Hepatocyte (in vitro differentiated cells): ENCODE measurements at places on chromosomes 7 and 10.

- no peak for DNase-seq
Measured at GRCh38 chr10:121069061-121069850, 218.1 kb downstream of the WDR11 start.

- no peak for DNase-seq
Measured at GRCh38 chr7:4486907-4487306, 195.2 kb upstream of the FOXK1 start.

- DNase-seq, result no peak
Measured at GRCh38 chr7:1819259-1819841, 149.3 kb downstream of the ELFN1 start.

DNA sequence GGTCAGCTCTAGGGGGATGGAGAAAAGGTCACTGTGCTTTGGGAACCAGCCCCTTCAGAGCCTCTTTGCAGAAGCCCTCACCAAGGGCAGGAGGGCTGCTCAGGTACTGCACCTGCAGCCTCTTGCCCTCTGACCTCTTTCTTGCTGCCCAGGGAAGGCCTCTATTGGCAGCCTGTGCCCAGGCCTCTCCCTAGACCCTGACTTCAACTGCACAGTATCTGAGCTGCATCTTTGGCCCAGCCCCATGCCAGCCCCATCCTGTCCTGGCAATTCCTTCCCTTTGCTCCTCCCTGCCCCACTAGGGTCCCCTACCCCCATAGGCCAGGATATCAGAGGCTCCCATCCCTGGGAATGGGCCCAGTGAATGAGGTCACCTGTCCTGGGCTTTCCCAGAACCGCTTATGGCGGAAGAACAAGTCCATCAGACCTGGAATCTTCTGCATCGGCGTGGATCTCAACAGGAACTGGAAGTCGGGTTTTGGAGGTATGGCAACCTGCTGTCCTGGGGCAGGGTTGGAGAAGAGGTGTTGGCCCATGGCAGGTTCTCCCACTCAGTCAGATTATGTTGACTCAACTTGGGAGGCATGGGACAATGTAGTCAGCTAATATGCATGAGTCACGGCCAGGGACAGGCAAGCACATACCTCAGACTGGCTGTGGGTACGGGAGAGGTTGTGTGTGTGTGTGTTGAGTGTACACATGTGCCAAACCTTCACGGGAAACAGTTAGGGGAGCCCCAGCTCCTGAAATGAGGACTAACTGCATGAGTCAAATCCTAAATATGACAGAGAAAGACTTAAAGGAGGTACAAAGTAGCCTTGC is 17.1 kb upstream of the CPA1 start:
- peak; percentile 80 for DNase-seq

DNA sequence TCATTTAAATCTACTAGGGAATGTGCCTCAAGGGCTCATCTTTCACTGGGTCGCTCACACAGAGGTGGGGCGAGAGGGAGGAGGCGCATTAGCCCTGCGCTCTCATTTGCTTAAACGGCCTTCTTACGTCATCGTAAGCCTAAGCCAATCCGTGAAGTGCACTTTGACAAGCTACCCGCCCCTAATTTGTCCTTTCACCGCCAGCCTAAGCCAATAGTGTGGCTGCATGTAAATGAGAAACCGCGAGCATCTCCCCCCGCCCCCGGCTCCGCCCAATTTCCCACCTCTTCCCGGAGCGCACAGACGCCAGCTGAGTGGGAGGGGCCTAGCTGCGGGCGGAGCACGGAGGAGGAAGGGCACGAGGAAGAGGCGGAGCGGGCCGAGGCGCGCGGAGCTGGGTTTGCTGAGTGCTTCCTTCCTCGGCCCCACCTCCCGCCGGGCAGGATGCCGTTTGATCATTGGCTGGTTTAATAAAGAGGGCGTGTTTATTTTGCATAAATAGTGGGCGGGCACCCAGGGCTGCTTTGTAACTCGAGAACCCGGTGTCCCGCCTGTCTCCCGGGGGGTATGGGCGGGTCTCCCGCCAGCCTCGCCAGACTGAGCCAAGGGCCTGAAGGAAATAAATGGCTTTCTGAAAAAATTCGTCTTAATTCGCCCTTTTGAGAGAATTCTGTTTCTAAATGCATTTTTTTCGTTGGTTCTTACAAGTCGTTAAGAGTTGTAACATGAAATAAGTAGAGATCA is 289.6 kb upstream of the NFE2L3 start:
- DNase-seq, result peak; percentile 100

DNA sequence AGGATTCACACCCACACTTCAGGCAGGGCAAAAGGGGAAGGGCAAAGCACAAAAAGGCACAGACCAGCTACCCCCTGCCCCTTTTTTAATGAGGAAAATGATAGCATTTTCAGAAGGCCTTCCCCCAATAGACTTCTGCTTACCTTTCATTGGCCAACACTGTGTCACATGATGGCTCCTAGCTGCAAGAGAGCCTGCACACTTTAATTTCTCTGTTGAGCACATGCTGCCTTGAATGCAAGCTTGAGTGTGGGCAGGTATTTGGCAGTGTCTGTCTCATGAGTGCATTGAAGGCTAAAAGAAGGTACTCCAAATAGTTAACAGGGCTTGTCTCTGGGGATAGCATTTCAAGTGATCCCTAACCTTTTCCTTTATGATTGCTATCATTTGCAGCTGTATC is 175.4 kb upstream of the NFE2L3 start:
- no peak for DNase-seq

DNA sequence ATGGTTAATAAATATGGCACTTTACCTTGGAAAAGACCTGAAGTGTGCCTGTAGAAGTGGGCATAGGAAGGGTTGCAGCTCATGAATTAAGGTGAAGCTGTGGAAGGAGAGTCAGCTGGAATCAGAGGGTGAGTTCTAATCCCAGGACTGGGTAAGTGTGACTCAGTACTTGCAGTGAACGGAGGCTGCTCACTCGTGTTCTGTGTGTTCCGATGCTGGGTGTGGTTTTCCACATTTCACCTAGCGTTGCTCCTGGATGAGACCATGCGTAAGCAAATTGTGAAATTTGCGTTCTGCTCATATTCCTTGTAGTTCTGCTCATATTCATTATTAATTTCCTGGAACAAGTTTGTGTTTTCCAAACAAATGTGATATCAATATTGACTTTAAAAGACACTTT is 22.4 kb upstream of the TMEM236 start:
- no peak for DNase-seq

DNA sequence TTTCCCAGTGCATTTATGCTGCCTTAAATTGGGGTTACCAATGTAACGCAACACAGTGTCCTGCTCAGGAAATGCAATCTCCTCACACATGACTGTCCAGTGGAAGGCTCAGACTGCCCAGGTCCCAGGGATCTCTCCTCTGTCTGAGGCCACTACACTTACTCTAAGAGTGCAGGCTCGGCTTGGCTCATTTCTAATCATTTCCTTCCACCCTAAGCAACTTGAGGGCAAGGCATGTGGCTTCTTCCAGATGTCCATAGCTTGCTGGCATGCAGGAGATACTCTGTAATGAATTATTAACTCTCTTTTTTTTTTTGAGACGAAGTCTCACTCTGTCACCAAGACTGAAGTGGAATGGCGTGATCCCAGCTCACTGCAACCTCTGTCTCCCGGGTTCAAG is 23.7 kb downstream of the PLAC9 start:
- DNase-seq, result no peak

GRCh38 chr10:110610308-110610774 is 33.8 kb upstream of the RBM20 start:
- peak; percentile 74 for DNase-seq

- DNase-seq, result peak; percentile 50
Measured at GRCh38 chr7:101564778-101565211, 64.3 kb downstream of the MYL10 start.

- no peak for DNase-seq
Measured at GRCh38 chr10:83592337-83592935, 546.9 kb upstream of the GHITM start.

GRCh38 chr10:98800263-98800662 is 353.5 kb upstream of the HPS1 start:
- no peak for DNase-seq

DNA sequence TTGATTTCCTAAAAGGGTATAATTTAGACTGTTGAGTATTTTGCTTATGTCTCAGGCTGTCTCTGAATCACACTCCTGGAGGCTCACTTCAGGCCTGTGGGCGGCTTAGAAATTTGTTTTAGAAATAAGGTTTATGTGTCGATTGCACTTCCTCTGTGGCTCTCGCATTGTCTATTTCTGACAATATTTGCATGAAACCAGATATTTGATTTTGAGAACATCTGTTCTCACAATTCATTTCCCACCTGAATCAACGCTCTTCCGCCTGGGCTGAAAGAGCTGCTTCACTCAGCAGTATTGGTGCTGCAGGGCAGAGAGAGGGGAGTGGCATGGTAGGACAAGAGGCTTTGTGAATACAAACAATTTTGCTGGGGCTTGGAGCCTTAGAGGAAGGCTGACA is 262.0 kb downstream of the ADRA2A start:
- DNase-seq, result no peak
